Retinal pigment epithelial cell (primary cell): ENCODE measurements at places on chromosomes 12 and 14.

- DNase-seq: no peak
These were observed 154.9 kb downstream of the PELI2 start for GRCh38 chr14:56273155-56273554.

DNA sequence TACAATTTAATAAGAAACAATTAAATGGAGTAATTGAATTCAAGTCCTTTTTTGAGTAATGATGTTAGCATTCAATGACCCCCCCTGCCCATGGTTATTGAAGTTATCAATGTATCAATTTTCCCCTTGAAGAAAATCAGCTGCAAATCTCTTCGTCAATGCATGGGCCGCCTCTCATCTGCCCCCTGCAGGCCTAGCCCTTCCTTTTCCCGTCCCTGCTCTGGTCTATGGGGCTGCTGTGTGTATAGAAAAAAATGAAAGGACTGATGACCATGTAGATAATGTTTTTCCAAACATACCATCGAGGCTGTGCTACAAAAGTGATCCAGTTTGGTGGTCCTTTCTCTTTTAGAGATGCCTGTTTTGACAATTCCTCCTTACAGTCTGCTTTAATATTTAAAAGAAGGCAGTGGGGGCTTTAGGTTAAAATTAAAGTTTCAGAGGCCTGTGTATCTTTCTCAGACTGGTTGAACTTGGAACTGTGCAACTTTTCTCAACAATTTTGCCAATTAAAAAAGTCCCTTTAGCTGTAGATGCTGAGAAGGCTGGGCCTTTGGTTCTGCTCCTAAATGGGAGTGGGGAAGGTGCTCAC is 98.4 kb downstream of the APAF1 start:
- no peak for DNase-seq

DNA sequence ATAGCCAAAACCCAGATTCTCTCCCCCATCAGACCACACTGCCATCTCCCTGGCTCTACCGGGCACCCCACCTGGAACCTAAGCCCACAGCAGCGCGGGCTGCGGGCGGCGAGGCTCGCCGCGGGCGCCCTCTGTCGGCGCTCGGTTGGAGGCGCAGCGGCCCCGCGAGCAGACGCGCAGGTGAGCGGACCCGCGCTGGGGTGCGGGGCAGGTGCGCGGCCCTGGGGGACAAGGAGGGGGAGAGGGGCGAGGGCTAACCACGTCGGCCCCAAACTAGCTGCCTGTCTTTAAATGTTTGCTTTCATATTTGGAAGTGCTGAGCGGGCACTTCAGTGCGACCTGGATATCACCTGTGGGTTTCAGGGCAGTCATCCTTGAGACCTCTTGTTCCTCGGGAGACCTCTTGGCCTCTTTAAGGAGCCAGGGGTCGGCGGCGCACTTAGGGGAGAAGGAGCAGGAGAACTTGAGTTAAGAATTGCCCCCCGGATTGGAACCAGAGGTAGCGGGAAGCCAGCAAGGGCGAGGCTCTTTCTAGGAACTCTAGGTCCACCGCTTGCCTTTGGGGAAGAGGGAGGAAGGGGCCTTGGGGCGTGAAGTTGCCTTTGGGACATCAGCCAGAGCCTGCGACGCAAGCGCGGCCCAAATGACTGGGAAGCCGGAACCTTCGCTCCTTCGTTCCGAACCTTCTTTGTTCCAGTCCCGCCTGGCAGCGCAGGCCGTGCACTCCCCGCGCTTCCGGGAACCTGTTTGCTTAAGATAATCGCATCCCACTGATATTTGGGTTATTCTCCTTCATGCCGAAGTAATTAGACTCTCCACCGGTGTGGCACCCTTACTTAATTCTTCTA is 78.7 kb downstream of the NEDD1 start:
- DNase-seq: no peak

GRCh38 chr12:101826766-101827368 is 3.9 kb downstream of the GNPTAB start:
- DNase-seq: no peak

GRCh38 chr12:93737457-93738198 is 60.5 kb downstream of the CRADD start:
- no peak for DNase-seq

- peak; percentile 54 for DNase-seq
These were observed 127.3 kb upstream of the TMPO start for GRCh38 chr12:98388126-98388525.

GRCh38 chr12:63944586-63945228 is 100.2 kb downstream of the SRGAP1 start:
- DNase-seq: no peak

DNA sequence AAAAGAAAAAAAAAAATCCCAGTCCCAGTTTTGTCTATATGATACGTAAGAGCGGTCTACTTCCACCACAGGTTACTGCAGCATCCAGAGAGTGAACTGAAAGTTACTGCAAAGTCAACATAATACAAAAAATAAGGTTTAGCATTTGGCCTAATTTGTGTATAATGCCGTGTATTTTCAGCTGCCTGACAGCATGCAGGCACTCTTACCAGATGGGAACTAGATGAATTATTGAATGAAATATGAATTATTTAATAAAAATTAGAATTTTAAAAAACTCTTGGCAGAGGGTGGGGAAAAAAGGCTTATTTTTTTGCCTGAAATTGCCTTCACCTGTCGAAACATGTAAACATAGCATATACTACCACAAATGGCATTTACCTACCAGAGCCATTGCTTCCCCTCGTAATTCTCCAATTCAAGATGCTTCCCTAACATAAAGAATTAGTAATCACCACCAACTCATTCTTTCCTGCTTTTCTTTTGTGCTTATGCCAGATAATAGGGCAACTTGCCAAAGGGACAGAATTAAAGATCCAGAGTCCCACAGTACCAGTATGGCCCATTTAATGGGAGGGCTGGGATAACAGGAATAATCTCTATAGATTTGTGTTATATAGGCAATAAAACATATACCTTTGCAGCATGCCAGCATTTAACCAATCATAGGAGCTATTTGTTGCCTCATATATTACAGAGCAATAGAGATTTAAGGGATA is 31.1 kb downstream of the ATF7 start:
- DNase-seq: no peak

- DNase-seq: no peak
These were observed 151.8 kb upstream of the HMGA2 start for GRCh38 chr12:65672441-65672840.

GRCh38 chr14:50051106-50051505 is 65.3 kb downstream of the VCPKMT start:
- DNase-seq: no peak

DNA sequence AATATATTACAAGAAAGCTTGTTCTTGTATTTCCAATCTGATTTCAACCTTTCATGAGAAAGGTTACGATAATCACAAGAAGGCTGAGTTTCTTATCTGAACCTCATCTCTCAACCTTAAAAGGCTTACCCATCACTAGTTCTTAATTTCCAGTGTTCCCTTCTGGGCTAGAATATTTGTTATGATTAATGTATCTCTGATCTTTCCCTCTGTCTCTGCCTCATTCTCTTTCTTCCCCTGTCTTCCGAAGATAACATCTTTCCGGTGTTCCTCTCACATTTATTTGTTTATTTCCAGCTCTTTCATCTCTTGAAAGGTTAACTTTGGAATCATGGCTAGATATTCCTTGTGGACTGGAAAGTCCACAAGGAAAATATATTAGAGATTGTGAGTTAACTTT is 255.9 kb downstream of the SLC6A15 start:
- DNase-seq: no peak

GRCh38 chr12:6084261-6084968 is 40.1 kb downstream of the VWF start:
- peak; percentile 74 for DNase-seq

DNA sequence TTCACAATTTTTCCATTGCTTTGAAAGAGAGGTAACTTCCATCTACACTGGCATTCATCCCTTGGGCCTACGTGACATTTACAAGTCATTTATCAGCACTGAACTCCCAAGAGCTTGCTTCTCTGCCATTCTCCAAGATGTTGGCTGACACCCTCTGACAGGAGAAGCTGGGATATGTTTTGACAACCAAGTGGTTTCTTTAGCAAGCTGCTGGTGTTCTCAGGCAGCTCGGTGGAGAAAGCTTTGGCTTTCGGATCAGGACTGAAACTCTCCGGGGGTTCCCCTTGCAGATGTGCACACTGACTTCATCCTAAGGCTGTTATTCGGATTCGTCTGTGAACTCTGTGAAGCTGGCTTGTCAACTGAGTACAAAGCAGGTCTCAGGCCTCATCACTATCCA is 15.7 kb downstream of the KCNA5 start:
- DNase-seq: no peak
